ENCODE measurements at places on chromosomes 16 and 17.

GRCh38 chr16:53093162-53093744, 38.5 kb downstream of the CHD9 start:
- DNase-seq, result no peak

DNA sequence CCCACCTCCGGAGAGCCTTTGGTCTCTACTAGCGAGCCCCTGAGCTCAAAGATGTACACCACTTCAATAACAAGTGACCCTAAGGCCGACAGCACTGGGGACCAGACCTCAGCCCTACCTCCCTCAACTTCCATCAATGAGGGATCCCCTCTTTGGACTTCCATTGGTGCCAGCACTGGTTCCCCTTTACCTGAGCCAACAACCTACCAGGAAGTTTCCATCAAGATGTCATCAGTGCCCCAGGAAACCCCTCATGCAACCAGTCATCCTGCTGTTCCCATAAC, 702 bp downstream of the SPN start:
- DNase-seq, result no peak

DNA sequence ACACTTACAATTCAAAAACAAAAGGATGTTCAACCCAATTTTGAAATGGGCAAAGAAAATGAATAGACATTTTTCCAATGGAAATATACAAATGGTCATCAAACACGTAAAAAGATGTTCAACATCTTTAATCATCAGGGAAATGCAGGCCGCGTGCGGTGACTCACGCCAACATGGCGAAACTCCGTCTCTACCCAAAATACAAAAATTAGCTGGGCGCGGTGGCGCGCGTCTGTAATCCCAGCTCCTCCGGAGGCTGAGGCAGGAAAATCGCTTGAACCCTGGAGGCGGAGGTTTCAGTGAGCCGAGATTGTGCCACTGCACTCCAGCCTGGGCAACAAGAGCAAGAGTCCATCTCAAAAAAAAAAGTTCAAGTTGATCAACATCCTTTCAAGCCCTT, 1.8 kb upstream of the CLUAP1 start:
- no peak for DNase-seq

GRCh38 chr17:10838682-10839081, 795 bp upstream of the PIRT start:
- no peak for DNase-seq

DNA sequence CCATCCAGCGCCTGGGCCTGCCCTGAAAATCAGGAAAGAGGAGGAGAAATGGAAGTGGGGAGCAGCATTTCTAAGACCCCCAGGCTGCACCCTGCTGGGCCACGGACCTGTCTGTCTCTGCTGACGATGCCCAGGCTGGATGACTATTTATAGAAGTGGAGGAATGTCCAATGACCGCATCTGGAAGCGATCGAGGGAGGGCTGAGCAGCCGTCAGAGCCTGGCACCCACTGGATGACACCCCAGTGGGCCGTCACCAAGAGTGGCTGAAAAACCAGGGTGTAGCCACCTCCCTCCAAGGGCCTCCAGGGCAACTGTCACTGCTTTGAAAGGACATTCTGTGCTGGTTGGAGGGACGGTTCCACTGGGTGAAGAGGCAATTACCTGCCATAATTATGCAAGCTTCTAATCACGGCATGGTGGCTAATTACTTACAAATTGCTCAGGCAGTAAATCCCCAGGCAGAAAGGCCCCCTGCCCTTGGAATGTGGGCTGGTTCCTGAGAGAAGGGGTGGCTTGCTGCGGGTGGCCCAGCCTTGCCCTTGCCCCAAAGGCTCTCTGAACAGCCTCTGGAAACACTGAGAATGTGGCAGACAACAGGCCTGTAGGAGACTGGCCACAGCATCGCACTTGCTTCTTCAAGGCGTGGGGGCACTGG, 332.1 kb downstream of the C16orf95 start:
- DNase-seq, result no peak

DNA sequence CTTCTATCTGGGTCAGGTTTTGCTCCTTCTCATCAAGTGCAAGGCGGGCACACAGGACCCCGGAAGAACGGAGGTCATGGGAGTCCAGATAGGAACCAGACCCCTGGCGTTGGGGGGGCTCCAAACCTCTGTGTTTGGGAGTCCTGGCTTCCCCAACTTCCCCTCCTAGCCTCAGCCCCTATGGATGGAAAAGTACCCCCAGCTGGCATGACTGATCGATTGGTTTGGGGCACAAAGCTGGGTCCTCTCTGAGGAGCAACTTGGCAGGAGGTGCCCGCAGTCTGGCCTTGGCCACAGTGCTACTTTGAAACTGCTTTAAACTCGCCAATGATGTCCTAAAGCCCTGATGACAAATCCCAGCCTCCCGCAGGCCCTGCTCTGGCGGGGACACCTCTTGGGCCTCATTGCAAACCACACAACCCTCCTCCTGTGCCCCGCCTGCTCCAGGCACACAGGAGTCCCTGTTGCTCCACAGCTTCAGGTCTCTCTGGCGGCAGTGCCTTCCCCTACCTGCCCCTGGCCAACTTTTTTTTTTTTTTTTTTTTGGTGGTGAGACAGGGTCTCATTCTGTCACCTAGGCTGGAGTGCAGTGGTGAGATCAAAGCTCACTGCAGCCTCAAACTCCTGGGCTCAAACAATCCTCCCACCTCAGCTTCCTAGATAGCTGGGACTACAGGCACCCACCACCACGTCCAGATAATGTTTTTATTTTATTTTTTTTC, 38.0 kb upstream of the SNN start:
- DNase-seq, result no peak

DNA sequence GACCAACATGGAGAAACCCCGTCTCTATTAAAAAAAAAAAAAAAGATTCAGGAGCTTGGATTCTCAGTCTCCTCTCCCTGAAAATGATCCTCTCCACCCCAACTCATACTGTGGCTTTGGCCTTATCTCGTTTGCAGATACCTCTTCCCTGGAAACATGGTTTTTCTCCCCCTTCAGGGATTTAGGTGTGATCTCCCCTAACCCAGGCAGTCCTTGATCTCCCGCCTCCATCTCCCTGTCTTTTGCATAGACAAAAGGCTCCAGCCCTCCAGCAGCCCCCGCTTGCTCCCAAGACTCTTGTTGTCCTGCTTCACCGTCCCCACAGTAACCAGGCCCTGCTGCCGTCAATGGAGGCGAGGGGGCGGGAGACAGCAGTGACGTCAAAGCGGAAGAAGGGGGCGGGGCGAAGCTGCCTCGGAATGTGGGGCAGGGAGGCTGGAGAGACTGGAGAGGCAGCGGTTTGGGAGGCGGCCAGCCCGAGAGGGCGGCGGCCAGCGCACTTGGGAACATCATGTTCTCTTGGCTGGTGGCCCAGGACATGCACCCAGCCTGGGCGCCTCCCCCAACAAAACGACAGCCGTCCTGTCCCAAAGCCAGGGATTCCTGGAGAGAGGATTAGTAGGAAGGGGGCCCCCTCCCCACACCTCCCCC, 1.9 kb upstream of the PER1 start:
- peak; percentile 96 for DNase-seq

Data from AG09309 (cell line).